ENCODE measurements at places on chromosomes 3 and 15.

GRCh38 chr3:191298846-191299245 is 30.3 kb upstream of the CCDC50 start:
- no peak for DNase-seq

- no peak for DNase-seq
These were observed 50.6 kb downstream of the SERP1 start for GRCh38 chr3:150495563-150496168.

DNA sequence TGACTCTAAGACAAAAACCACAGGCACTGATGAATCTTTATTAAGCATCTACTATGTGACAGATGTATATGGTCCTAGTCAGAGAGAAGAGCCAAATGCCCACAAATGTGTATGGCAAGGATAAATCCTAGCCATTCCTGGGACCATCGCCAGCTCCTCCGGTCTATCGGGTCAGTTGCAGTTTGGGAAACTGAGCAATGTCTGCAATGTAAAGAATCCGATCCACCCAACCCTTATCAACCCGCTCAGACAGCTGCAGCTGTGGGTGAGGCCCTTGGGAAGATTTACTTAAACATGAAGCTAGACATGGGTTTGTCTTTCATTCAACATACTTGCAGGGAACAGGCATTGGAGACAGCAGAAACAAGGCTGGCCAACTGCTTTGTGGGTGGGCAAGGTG is 40.5 kb upstream of the CDV3 start:
- no peak for DNase-seq

DNA sequence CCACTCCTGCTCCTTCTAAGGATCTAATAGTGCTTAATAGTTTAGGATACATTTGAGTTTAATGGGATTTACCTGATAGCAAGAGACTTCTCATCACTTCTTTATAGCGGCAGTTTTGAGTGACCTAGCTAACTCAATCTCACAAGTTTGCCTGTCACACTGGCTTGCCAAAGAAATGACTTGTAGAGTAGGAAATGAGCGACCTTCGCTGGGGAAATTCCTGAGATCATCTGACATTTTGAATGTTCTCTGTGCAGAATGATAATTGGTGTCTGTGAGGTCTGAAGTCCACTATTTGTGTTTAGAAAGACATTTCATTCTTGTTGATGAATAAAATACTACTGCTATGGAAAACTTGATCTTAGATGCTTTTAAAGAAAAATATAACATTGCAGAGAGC is 30.3 kb downstream of the SUCLG2 start:
- no peak for DNase-seq

DNA sequence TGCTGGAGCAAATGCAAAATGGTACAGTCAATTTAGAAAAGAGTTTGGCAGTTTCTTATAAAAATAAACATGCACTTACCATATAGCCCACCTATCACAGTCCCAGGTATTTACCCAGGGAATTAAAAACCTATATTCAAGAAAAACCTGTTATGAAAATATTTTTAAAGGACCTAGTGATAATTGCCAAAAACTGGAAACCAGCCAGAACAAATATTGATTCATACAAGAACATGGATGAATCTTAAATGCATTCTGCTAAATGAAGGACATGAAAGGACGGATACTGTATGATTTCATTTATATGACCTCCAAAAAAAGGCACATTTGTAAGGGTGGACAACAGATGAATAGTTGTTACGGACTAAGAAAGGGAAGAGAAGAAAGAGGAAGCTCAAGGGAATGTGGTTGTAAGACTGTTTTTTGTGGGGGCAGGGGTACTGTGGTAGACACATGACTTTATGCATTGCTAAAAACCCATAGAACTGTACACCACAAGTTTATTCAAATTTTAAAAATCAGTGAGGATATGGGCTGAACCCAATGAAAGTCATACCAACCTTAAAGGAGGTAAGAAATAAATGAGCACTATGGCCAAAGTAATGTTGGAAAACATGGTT is 61.0 kb downstream of the ZBBX start:
- no peak for DNase-seq

DNA sequence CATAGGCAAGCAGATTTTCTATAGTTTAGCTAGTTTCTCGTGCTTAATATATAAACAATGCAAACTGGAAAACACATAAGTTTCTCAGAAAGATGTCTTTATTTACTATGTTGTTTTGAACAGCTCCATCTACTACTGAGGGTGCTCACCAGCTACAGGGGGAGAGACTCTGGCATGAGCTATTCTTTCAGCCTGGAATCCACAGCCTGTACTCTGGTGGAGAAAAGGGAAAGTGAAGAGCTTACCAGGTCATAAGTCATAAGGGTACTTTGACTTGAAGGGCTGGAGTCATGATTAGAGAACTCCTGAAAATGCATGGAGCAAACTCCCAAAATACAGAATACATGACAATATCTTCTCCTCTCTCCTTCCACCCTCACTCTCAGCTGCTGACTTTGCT is 4.4 kb upstream of the AVEN start:
- no peak for DNase-seq

- DNase-seq, result no peak
These were observed 40.1 kb upstream of the EPHB1 start for GRCh38 chr3:134754768-134755559.

DNA sequence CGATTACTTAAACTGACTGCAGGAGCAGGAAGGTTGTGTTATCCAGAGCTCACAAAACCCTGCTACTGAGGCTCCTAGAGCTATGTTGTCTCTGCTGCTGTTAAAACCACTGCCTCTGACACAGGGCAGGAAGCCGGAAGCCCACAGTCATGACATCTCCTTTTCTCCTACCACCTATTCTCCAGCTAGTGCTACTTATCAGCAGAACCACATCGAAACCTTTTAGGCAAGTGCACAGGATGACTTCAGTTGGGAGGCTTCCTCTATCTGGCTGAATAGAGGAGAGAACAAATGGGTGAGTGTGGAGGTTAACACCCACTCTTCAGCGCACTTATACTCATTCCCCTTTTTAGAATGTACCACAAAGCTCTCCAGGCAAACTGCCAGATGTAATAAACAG is 638.0 kb downstream of the OTOL1 start:
- no peak for DNase-seq

- no peak for DNase-seq
These were observed 494 bp downstream of the GCSAM start for GRCh38 chr3:112132554-112132953.

GRCh38 chr15:62895139-62895866 is 147.2 kb upstream of the TPM1 start:
- no peak for DNase-seq

DNA sequence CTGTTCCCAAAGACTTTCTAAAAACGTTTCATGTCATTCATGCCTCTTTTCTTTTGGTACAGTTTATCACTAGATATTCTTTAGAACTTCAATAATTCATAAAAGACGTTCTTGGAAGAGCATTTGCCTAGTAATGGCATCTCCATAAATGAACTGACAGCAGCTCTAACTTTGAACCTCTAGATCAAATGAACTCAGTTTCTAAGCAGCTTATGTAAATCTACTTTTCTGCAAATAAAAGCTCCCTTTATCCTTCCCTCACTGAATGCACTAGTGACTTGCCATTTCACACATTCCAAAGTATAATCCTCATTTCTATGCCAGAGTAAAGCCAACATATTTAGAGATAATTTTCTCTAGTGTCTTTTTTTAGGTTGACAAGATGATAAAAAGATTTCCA is 85.2 kb downstream of the ZMAT3 start:
- no peak for DNase-seq

GRCh38 chr3:128053614-128054013 is 1.4 kb downstream of the SEC61A1 start:
- no peak for DNase-seq
